Left renal pelvis (tissue), 4 donors: ENCODE measurements at places on chromosomes 13 and 19.

DNA sequence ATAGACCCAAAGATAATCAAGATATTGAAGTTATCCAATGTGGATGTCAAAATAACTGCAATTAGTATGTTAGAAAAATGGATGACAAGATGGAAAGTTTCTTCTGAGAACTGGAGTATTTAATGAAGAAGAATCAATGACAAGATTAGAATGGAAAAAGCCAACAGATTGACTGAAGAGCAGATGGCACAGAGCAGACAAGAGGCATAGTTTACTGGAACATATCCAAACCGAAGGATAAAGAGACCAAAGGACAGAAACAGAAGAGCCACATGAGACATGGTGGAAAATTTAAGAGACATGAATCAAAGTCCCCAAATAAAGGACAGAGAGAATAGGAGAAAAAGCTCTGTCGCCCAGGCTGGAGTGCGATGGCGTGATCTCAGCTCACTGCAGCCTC is 89.6 kb upstream of the RXFP2 start:
- no peak for DNase-seq

GRCh38 chr19:44748426-44749254 is at the start of gene BCL3:
TSS of gene BCL3 (plus strand) at chr19:44748708. CDS start at chr19:44748791, 83 bp downstream.
- DNase-seq, result no peak

DNA sequence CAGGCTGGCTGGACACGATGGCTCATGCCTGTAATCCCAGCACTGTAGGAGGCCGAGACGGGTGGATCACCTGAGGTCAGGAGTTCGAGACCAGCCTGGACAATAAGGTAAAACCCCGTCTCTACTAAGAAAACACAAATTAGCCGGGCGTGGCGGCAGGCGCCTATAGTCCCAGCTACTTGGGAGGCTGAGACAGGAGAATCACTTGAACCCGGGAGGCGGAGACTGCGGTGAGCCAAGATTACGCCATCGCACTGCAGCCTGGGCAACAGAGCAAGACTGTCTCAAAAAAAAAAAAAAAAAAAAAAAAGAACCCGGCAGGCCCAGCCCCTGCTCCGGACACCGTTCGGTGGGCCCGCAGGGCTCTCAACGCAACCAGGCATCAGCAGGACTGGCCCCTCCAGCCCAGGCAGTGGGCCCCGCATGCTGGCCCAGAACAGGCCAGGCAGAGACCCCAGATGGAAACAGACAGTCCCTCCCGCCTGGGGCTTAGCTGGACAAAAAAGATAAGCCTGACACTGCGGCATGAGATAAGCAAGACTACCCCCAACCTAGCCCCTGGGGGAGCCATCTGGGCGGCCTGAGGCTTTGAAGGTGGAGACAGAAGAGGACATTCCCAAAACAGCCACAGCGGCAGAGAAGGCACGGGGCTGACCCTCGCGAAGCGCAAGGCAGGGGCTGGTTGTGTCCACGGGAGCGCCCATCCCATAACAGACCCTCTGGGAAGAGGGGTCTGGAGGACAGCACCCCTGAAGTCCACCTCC is 11.6 kb downstream of the REXO1 start:
- no peak for DNase-seq

DNA sequence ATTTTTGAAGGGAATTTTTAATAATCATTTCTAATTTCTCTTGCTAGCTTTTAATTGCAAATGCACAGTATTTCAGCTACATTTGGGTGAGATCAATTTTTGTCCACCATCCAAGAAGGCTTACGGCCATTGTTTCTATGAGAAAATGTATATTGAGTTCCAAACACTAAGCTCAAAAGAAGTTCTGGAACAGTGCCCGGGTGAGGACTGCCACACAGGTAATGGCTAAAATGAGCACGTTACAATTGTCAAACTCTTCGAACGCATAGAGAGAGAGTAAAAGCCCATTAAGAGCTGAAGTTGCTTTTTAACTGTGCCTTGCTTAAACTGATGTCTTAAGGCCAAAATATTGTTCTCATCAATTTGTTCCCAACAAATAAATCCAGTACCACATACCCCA is 755.0 kb downstream of the DIAPH3 start:
- no peak for DNase-seq

DNA sequence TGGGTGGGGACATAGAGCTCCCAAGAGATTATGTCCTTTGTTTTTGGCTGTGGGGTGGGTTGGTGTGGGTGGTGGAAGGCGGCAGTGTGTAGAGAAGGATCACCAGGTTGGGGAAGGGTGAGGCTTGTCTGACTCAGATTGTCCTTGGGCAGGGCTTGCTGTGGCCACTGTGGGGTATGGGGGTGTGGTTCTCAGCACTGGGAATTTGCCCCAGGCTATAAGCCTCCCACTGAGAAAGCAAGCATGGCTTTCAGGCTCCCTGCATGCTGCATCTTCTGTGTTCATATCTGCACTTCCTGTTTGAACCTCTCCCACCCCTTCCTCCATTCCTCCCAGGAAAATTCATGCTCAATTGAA is 34.9 kb downstream of the DNAJC15 start:
- no peak for DNase-seq
